ENCODE measurements at places on chromosomes 12 and 14.

DNA sequence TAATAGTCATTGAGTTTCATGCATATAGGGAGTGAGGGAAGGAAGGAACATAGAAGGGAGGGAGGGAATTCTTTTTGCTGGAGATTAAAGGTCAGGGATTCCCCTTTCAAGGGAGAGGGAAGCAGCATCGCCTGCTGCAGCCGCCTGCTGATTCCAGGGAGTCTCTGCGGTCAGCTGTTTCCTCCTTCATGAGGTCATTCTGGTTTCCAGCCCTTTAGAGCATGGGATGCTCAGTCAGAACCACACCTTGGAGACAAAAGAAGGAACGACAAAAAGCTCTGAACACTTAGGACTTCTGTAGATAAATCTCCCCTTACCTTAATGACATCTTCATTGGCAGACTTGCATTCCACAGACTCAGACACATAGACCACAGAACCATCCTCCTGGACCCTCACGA lies 923.0 kb upstream of the TMEM132C start:
- DNase-seq: no peak

DNA sequence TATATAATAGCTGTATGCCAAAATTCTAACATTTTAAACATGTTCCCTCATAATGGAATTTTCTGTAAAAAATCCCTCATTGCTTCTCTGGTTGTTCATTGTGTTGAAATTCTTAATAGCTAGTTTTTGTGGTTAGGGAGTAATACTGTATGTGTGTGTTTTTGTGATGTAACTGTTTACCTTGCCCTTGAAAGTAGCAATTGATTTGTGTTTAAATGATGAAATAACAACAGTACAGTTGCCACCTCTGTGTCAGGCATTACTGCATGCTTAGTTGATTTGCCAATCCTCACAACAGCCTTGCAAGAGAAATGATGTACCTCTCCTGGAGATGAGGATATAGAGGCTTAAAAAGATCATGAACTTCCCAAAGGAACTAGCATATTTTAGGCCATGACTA lies 94.9 kb downstream of the DAAM1 start:
- no peak for DNase-seq

DNA sequence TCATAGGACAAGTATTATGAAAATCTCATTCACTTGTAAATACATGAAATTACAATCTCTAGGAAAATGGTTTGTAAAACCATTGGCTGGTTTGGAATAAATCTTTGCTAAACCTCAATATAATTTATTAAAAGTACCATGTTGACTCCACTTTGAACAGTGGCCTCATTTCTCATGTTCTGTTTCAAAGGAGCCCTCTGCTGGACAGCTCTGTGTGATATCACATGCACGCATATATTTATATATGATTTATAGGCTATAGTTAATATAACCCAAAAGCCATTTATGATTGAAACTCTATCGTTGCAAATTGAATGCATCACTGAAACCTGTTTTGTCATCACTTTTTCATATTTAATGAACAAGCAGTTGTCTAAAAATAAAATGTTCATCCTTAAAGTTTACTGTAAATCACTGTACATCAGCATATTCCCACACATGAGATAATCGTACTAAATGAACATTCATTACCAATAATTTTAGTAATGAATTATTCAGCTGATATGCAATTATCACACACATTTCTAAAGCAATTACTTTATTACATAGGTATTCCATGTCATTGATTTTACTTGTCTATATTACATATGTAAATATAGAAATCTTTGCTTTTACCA lies 493.8 kb downstream of the NPAS3 start:
- no peak for DNase-seq

DNA sequence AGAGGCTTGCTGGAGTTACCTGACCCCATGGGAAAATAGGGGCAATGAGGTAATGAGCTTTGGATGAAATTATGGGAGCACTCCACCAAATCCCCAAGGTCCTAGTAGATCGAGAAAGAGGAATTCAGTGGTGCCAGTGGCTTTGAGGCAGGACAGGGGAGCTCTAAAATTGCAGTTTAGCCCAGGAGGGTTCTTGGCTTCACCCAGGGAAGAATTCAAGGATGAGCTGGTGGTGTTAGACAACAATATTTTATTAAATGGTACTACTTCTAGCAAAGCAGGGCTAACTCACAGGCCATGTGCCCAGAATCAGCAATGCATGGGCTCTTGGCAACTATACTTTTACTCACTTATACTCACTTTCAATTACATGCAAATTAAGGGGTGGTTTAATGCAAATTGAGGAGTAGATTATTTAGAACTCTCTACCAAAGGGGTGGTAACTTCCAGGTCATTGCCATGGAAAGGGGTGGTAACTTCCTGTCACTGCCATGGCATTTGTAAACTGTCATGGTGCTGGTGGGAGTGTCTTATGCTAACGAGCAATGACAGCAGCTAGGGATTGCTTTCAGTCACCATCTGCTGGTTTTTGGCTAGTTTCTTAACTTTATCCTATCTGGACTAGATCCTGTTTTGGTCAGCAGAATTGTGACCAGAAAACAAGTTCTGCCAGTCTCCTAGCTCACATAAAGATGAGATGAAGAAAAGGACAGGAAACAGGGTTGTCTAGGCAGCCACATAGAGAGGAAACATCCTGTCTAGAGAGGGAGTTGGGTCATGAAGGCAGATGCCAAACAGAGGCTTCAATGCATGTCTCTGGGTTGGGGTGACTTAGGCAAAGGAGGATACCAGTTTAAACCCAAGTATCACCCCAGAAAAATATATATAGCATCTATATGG lies 64.7 kb downstream of the ZNF641 start:
- DNase-seq: peak; percentile 12

GRCh38 chr12:46811185-46811584 lies 14.6 kb downstream of the SLC38A4 start:
- DNase-seq: no peak

- DNase-seq: peak; percentile 95
Measured at GRCh38 chr14:105090493-105091053, 25.3 kb upstream of the GPR132 start.

GRCh38 chr14:86601813-86602212 lies 1071.9 kb downstream of the FLRT2 start:
- no peak for DNase-seq

GRCh38 chr12:11827091-11828061 lies 177.9 kb downstream of the ETV6 start:
- no peak for DNase-seq

- no peak for DNase-seq
Measured at GRCh38 chr14:88481794-88482193, 73.0 kb downstream of the PTPN21 start.

DNA sequence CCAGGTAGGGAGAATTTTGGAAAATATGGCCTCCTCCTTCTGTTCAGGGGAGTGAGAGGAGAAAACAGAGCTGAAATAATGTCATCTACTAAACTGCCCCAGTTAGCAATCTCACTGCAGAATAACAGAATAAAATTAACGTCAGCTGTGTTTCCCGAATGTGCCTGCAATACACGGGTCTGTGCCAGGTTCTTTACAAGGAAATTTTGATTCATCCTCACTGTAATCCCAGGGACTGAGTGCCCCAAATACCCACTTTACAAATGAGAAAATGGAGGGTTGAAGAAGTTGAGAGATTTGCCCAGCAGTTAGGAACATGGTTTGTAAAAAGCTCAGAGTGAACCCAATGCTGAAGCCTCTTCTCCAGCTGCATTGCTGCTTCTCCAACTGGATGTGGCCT lies 21.3 kb upstream of the SERPINA6 start:
- DNase-seq: no peak

DNA sequence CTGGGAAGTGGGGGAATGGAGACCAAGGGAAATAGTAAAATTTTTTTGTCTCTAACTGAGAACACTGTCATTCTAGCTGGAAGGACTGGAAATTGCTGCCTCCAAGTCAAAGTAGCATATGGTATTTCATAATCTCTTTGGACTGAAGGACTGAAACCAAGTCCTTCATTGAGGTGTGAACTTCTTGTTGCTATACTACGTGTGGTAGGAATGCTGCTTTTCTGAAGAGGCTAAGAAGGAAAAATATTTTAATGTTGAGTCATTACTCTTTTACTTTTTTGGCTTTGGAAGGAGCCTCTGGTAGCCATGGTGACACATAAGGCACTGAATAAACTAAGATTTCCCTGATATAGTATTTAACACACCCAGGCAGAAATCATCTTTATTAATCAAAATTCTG lies 465.4 kb downstream of the NPAS3 start:
- no peak for DNase-seq

DNA sequence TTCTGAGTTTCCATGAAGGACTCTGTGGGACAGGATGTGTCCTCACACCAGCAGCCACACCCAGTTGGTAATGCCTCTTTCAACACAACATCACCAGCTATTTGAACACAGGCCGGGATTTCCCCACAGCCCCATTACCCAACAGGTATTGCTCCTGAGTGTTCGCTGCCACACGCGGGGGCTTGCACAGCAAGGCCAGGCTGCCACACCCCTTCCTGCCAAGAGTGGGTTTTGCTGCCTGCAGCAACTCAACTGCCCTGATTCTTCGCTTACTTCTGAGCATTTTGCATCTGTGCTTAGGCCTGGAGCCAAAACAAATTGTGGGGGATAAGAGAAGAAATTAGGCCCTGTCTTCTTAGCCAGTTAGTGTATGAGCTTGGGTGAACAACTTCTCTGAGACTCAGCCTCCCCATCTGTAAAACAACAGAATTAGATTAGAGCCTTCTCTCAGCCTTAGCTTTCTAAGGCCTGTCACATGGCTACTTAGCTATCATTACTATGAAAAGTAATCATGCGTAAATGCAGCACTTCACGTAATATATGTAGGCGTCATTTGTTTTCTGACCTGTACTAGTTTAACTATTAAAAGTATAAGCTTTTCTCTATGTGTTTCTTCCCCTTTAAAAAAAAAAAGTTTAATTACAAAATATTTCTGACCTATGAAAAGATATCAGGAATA lies 20.0 kb downstream of the CKAP4 start:
- DNase-seq: peak; percentile 35

GRCh38 chr14:95320078-95320895 lies 579 bp upstream of the CLMN start:
- no peak for DNase-seq

DNA sequence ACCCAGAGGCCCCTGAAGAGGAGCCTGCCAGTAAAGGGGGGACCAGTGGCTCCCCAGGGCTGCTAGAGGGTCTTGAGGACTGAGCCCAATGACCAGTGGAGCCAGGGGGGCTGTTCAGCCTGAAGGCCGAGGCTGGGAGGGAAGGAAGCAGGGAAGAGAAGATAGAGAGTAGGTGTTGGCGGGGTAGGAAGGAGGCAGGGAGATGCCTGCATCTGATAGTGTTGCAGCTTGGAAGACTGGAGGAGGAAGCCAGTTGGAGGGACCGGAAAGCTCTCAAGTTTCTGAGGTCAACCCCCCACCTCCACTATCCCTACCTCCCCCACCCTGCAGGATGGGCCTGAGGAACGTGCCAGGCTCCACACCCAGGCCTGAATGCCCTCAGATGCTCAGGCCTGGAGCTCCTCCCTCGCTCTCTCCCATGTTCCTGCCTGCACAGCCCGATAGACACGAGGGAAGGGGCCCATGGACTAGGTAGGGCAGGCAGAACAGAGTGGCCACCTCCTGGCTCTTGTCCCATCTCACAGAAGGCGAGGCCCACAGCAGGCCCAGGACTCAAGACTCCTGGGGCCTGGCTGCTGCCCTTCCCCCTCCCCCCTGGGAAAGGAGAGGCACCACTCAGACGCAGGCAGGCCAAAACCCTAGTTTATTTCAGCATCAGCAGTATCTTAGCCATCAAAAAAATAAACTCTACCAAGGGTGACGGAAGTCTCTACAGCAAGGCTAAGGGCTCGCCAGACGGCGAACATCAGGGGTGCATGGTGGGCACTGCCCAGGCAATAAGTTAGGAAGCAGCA lies 3.4 kb downstream of the CKB start:
- DNase-seq: no peak

- DNase-seq: no peak
Measured at GRCh38 chr14:96832351-96832750, 35.2 kb downstream of the VRK1 start.

DNA sequence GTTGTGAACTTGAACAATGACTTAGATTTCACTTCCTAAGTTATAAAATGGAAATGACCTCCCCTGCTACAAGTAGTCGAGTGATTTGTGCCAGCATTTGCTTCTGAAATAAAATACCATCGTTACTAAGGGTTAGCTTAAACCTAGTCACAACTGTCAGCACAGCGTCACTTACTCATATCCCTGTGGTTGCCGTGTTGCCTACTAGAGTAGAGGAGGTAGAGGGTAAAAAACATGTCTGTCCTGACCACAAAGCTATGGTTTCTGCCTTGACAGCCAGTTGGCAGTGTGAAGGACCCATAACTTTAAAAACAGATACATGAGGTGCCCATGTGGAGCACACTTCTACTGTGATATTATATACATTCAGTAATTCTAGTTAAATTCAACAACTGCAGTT lies 234.2 kb upstream of the RGS6 start:
- no peak for DNase-seq

GRCh38 chr12:19034937-19035336 lies 94.6 kb upstream of the PLEKHA5 start:
- no peak for DNase-seq

DNA sequence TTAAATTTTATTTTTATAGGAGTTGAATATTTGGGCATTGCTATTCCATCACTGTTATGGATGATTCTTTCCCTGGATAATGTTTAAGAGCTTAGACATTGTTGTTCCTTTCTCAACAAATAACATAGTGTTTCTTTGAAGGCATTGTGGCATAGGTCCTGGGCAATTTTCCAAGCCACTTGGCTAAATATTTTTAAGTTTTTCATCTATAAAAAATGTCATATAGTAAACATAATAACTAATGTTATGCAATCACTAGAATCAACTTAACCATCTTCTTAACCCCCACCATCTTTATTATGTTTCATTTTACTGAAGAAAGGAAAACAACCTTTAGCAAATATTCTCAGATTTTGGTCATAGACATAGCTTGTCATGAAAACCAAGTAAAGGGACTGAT lies 600.6 kb upstream of the LMO3 start:
- no peak for DNase-seq

GRCh38 chr12:51442324-51442723 lies 17.7 kb downstream of the SLC4A8 start:
- no peak for DNase-seq

DNA sequence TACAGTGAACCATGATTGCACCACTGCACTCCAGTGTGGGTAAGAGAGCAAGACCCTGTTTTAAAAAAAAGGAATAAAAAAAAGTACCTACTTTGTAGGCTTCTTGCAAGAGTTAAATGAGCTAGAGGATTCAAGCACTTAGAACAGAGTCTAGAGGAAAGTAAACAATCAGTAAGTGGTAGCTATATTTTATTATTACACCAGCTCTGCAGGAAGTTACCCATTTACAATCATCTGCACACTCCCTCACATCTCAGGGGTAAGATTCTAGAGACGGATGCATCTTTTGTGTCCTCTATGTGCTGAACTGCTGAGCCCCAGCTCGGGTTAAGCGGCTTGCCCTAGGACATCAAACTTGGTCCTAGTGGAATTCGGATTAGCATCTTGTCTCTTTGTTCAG lies 67.3 kb downstream of the KCNK10 start:
- DNase-seq: no peak
